ENCODE measurements at places on chromosomes 5 and 9. TPM values are rescaled to one million over a fixed set of nuclear protein-coding genes. Genes with fewer than 3 reads are reported as not detected.

DMRT2 gene
- total RNA-seq, result not detected

TIMD4 gene
- total RNA-seq, result not detected

DMRT3 gene
- not detected for total RNA-seq

PDLIM4 gene
- total RNA-seq, result 2.3 TPM

DIRAS2 gene
- not detected for total RNA-seq

SEMA5A gene
- total RNA-seq, result 1.7 TPM

TMEM174 gene
- total RNA-seq, result not detected

GARIN3 gene
- total RNA-seq, result not detected

IL13 gene
- not detected for total RNA-seq

POLE3 gene
- total RNA-seq, result 53.1 TPM

PIP5KL1 gene
- total RNA-seq, result 0.94 TPM

PLK2 gene
- 35.2 TPM for total RNA-seq

GRCh38 chr5:7396713-7397454, 946 bp downstream of the ADCY2 start:
- no peak for DNase-seq

DNA sequence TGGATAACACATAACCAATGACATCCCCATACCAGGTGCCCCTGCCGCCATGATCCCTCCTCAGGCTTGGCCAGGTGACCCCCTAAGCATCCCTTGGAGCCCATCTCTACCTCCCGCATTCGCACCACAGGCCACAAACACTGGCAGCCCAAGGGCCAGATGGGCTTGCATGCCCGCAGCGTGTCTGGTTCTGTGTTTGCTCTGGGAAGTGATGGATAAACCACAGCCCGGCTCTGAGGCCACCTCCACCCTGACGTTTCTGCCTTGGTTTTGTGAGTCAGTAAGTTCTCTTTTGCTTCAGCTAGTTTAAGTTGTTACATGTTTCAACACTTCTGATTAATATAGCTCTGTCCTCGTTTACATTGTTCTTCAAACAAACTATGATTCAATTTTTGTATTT, 172.4 kb upstream of the PHYKPL start:
- DNase-seq, result no peak

- DNase-seq, result no peak
Measured at GRCh38 chr5:127097278-127097677, 24.0 kb upstream of the C5orf63 start.

GRCh38 chr5:97297704-97298091, 114.7 kb upstream of the RIOK2 start:
- DNase-seq, result no peak

GRCh38 chr5:137667341-137667740, 68.5 kb downstream of the KLHL3 start:
- no peak for DNase-seq

GRCh38 chr5:124030043-124030491, 518.1 kb downstream of the CSNK1G3 start:
- DNase-seq, result no peak

DNA sequence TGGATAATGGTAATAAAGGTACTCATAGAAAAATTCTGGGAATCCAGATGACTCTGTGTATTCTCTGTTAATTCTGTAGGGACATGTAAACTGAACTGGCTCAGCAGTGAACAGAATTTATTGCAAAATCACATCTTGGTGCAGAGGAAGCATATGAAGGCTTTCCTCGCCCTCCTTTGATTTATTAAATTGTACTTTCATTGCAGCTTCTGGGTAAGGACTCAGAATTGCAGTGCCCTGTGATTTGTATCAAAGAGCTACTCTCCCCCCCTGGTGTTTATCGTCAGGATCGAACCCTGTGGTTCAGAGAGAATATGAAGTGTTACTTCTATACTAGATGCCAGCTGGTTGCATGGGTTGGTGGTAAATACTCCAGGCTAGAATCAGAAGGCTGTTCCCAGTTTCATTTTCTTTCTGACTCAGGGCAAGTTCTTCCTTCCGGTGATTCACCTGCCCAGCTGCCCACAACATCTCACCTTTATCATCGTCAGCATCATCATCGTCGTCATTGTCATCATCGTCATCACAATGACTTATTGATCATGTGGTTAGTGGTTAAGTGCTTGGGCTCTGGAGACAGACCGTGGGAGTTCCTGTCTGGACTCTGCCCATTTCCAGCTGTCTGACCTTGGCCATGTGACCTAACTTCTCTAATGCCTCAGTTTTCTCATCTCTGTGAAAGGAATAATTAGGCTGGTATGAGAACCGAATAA, 238.8 kb downstream of the ARHGAP26 start:
- peak; percentile 17 for DNase-seq

- no peak for DNase-seq
Measured at GRCh38 chr9:14165376-14166035, 148.4 kb downstream of the NFIB start.

DNA sequence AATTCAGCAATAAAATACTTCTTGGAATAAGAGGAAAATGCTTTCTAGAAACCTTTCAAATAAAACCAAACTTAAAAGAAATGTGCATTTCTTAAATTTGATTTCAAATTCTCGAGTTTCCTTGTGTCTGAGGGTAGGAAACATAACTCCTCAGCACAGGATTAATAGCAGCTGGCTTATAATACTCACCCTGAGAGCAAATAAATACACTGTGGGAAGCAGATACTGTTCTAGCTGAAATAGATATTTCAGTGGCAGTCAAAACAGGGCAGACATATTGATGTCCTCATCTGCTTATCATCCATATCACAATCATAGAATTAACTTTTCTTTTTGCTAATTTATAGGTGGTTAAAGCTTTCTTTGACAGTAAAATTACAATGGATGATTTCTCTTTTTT, 24.1 kb upstream of the FEM1C start:
- no peak for DNase-seq

GRCh38 chr5:138668451-138669380, 84.5 kb upstream of the CTNNA1 start:
- DNase-seq, result no peak

- no peak for DNase-seq
Measured at GRCh38 chr9:114272739-114273431, 50.0 kb upstream of the ORM1 start.

GRCh38 chr5:139061274-139061673, 136.9 kb downstream of the SIL1 start:
- peak; percentile 82 for DNase-seq

DNA sequence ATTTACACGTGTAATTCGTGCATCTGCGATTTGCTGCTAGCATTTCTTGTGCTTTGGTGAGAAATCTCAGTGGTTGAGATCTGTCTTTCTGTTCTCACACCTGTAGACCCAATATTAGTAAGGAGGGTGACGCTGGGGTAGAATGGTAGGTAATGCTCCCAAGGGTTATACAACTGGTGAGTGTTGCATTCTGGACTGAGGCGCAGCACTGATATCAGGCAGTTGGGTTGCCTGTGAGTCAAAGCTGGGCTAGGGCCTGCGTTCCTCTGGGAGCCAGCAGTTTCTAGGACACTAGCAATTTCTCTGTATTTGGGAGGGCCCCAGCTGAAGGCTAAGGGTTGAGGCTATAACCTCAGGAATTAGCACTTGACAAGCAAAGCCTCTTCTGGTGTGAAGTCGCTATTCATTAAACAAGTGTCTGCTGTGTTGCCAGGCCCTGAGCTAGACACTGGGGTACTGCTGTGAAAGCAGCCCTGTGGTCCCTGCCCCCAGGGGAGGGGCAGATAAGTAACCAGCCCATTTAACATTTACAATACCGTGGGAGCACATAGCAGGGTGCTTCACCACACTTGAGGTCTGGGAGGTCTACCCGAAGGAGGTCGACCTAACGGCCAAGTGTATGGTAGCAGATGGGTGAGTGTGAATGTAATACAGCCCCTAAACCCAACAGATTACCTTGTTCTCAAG, 28.7 kb downstream of the LARP1 start:
- DNase-seq, result peak; percentile 81

- DNase-seq, result no peak
Measured at GRCh38 chr9:79759460-79759859, 187.7 kb downstream of the TLE4 start.

- DNase-seq, result no peak
Measured at GRCh38 chr9:131347376-131348020, 46.4 kb upstream of the PRRC2B start.

GRCh38 chr5:97096191-97096590, 46.2 kb downstream of the LIX1 start:
- DNase-seq, result no peak

- no peak for DNase-seq
Measured at GRCh38 chr5:17151686-17152085, 65.7 kb upstream of the BASP1 start.

GRCh38 chr5:92633875-92634487, 947.0 kb downstream of the NR2F1-AS1 start:
- no peak for DNase-seq

DNA sequence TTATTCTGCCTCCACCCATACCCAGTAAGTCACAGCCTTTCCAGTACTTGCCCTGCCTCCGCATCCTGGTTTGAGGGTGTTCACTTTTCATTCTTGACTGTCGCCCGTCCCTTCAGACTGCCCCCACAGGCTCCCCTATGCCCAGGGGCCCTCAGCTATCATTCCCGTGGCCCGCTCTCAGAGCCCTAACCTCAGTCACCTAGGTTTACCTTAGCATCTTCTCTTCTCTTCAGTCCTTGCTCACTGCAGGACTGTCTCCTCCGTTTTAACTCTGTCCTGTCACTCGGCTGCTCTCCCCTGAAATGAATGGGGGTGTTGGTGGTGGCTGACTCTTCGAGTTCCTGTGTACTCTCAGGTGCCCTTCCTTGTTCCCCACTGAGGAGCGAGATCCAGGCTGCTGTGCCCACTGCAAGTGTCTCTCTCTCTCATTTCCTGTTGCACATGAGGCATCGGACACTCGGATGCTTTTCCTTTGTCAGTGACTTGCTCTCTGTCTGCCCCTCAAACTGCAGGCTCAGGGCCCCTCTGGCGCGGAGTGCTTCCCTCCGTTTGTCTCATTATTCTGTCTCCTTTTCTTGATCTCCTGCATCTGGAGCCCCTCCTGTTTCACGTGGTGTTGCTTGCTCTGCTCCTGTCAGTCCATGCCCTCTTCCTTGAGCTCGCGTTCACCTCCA, 89.8 kb downstream of the CACNA1B start:
- DNase-seq, result no peak

- DNase-seq, result no peak
Measured at GRCh38 chr5:78811866-78812265, 163.3 kb upstream of the LHFPL2 start.

DNA sequence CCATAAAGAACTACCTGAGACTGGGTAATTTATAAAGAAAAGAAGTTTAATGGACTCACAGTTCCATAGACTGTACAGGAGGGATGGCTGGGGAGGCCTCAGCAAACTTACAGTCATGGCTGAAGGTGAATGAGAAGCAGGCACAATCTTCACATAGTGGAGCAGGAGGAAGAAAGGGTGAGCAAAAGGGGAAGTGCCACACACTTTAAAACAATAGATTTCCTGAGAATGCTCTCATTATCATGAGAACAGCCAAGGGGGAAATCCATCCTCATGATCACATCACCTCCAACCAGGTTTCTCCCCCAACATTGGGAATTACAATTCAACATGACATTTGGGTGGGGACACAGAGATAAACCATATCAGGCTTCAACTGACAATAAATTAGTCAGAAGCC, 664.9 kb downstream of the TAF11L14 start:
- DNase-seq, result no peak

DNA sequence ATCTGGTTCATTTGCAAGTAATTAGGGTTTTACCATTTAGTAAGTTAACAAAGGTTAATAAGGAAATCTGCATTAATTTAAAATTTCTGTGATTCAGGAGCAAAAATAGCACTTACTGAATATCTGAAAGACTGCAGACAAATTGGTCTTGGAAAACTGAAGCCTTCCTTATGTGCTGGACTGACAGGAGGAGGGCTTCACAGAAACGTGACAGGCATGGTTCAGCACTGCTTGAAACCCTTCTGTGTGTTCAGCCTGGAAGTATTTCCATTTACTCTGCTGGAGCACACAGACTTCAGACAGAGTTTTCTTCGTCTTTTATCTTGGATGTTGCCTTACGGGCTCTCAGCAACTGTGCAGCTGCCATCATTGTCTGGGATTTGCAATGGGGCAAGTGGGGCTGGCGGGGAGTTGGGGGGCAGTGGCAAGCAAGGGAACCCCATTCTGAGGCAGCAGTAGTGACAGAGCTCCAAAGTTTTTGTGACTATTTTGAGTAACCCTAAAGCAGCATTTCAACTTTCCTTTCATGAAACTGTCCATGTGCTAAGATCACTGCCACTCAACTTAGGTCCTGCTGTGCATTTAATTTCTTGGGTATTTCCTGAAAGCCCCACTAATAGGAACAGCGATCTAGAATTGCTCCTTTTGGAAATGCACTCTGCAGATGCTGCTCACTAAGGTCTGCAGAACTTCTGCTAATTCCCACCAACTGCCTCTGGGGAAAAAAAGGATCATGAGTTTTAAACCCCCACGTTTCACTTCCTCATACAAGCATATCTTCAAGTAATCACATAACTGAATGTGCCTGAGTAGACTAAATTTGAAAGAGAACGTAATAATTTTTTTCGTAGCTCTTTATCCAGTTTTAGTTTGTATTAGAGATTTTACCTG, 56.6 kb downstream of the KCNN2 start:
- DNase-seq, result no peak

- no peak for DNase-seq
Measured at GRCh38 chr9:104286799-104287198, 192.7 kb downstream of the SMC2 start.

DNA sequence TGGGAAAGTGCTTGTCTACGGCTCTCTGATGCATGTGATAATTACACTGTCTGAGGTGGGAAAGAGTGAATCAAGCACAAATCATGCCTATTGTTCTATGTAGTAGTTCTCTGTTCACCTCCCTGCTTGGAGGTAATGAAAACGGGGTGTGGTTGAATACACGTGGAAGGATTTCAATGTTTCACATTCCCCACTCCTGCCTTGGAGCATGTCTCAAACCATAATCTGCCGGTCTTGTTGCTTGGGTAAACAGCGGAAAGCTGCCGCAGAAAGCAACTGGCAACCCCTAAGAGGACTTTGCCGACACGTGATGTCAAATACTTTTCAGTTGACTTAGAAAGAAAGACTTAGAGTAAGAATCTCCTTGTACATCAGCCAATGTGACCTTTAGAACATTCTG, 63.5 kb upstream of the MOCS2 start:
- DNase-seq, result no peak

- no peak for DNase-seq
Measured at GRCh38 chr5:96625365-96625764, 36.8 kb upstream of the CAST start.

DNA sequence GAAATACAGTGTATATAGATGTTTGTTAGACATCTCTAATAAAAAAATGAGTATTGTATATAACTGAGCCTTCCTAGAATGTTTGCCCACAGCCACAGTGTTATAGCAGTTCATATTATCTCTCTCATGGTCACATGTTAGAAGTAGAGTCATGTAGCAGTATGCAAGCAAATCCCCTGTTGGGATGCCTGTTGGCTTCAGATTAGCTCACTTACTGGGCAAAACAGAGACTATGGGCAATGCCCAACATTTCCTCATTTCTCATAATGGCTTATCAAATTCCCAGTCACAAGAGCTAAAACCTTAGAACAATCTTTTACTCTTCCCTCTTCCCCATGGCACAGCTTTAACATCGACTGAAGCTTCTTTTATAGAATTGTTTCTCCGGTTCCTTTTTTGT, 27.0 kb upstream of the PDCD1LG2 start:
- no peak for DNase-seq
